AG10803 (cell line): ENCODE measurements at places on chromosomes 7 and 10.

DNA sequence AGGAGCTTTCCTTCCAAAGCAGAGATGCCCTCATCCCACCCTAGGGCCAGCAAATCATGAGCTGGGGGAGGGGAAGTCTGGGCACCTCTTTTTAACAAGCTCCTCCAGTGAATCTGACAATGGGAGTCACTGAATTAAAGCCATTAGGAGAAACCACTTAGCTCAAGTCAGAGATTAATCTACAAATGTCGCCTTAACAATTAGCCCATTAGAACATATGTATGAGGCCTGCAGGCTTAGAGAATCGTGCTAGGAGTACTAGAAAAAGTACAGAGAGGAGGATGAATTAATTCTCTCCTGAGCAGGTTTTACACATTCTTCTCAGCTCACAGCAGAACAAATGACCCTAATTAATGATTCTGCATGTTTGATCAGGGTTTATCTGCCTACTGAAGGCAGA lies 381.3 kb downstream of the KCNMA1 start:
- no peak for DNase-seq

- peak; percentile 15 for DNase-seq
Observed at GRCh38 chr10:52437205-52437646, 123.1 kb downstream of the DKK1 start.

DNA sequence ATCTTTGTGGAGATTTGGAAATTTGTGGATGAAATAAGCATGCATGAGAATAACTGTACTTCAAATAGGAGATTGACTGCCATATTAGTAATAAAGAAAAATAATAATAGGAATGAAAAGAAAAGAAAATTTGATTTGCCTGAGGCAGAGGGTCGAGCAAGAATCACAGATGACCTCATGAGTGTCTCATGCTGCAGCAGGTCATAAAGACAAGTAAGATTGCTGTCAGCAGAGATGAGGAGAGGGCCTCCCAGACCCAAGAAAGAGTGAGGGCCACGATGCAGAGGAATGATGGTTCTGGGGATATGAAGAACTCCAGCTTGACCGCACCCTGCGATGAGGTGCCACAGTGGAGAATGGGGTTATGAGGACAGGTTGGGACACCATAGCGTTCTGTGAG lies 39.2 kb downstream of the TOMM7 start:
- DNase-seq = no peak

GRCh38 chr7:130201796-130202195 lies 3.4 kb downstream of the TMEM209 start:
- DNase-seq = no peak

GRCh38 chr10:11140963-11141362 lies 123.3 kb downstream of the CELF2 start:
- no peak for DNase-seq

- DNase-seq = no peak
Observed at GRCh38 chr10:127979045-127979444, 72.1 kb downstream of the PTPRE start.

GRCh38 chr7:123463890-123464289 lies 70.5 kb downstream of the IQUB start:
- DNase-seq = no peak

- no peak for DNase-seq
Observed at GRCh38 chr10:79238606-79239005, 108.7 kb upstream of the PPIF start.

DNA sequence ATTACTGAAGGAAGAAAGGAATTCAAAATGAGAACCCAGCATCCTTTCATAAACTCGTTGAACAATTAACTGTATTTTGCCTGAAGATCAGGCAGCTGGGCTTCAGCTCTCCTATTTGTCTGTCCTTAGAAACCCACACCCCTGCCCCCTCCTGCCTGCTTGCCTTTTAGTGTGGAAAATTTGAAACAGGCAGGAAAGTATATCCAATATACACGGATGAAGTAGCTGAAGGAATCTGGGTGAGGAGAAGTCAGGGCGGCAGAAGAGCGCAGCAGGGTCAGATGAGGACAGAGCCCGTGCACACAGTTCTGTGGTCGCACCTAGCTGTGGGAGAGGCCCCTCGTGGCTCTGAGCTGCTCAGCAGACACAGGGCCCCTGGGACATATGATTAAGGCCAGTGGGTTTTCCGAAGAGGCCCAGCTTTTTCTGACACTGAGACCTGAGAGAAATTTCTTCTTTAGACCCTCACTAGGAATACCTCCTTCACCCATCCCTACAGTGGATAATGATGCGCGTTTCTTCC lies 87.9 kb downstream of the ACTR3B start:
- no peak for DNase-seq

DNA sequence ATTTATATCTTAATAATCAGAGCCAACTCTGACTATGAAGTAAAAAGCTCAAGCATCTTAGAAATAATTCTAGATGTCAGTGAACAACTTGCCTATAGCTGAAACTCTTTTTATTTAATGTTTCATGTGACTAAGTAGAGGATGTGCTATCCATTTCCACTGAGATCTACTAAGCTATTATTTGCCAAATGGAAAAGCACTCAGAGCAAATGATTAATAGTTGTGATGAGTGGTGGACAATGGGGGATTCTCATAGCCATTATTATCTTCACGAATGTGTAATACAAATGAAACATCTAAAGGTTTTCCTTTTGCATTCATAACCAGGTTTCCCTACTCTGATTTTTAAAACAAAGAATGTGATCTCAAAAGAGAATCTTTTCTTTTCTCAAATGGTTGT lies 126.6 kb upstream of the GNAI1 start:
- no peak for DNase-seq

DNA sequence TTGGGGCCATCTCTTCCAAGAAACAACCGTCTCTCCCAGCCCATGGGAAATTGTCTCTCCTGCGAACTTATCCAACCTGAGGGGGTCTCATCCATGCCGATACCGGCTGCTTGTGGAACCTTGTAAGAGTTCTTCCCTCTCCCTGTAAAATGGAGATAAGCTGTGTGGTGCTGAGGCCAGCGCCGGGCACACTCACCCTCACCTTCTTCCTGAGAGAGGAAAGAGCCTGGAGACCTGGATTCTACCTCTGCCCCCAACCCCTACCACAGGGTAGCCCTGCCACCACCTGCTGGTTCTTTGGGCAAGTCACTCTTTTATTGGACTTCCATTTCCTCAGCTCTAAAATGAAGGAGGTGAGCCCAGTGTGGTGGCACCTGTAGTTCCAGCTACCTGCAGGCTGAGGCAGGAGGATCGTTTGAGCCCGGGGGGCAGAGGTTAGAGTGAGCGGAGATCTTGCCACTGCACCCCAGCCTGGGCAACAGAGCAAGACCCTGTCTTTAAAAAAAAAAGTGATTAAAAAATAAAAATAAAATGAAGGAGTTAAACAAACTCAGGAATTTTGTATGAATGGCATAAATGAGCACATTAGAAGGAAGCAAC lies 38.4 kb upstream of the PSAP start:
- no peak for DNase-seq

DNA sequence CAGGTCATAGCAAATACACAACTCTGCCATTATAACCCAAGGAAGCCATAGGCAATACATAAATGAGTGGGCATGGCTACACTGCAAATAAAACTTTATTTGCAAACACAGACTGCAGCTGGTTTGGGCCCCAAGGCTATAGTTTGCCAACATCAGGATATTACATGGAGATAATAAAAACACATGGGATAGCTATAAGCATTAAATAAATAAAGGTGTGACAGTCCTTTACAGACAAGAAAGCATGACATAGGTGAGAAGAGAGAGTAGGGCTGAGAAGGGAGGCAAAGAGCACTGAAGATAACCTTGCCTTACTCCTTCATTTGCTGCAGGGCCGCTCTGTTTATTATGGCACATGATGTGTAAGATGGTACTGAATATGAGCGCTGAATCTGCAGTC lies 135.1 kb upstream of the GHITM start:
- no peak for DNase-seq

DNA sequence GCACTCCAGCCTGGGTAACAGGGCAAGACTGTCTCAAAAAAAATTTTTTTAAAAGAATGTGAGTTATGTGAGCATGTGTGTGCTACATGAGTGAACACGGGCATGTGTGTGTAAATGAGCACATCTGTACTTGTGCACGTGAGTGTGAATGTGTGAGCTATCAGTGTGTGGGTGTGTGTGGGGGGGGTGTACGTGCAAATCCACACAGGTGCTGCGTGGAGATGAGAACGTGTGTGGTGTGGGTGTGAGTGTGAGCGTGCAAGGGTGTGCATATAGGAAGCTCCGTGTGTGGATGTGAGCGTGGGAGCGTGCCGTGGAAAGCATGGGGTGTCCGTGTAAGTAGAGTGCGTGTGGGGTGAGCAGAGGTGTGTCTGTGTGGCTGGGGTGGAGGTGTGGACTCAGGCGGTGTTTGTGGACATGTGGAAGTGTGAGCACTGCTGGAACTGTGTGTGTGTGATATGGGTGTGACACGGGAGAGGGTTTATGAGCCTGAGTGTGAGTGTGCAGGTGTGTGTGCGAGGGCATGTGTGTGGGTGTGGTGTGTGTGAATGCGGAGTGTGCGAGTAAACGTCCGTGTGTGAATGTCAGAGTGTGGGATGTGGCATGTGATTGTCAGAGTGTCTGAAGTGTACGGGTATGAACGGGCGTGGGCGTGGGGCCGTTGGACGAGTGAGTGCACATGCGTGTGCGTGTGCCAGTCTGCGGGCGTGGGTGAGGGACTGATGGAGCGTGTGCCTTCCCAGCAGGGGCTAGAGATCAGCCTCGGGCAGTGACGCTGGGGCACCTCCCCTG lies 45.9 kb upstream of the TNRC18 start:
- DNase-seq = no peak

- DNase-seq = no peak
Observed at GRCh38 chr7:111633878-111634277, 71.6 kb upstream of the IMMP2L start.

GRCh38 chr10:110326351-110327032 lies 21.8 kb upstream of the SMNDC1 start:
- DNase-seq = peak; percentile 87

- DNase-seq = no peak
Observed at GRCh38 chr10:43961523-43962345, 313.1 kb upstream of the ZNF32 start.

GRCh38 chr7:119724041-119724792 lies 548.8 kb upstream of the KCND2 start:
- DNase-seq = no peak

GRCh38 chr10:108708363-108708762 lies 1214.9 kb downstream of the XPNPEP1 start:
- no peak for DNase-seq
